Effector memory CD8-positive, alpha-beta T cell (primary cell): ENCODE measurements at places on chromosomes 16 and 17.

GRCh38 chr17:80855196-80855947, 136.3 kb upstream of the CHMP6 start:
- H3K27me3 ChIP-seq: no peaks in the 10 kb centered on the region
- peaks cover 20% of the 10 kb centered on the region for H3K4me1 ChIP-seq
- peaks cover 22% of the 10 kb centered on the region for H3K36me3 ChIP-seq
- H3K4me3 ChIP-seq: no peak overlapping the region

GRCh38 chr17:8059131-8059530, 20.3 kb downstream of the ALOX15B start:
- no peak for DNase-seq
- no peaks in the 10 kb centered on the region for H3K36me3 ChIP-seq
- no peak overlapping the region for H3K27ac ChIP-seq
- H3K27me3 ChIP-seq: peaks cover 57% of the 10 kb centered on the region
- H3K4me1 ChIP-seq: peaks cover 17% of the 10 kb centered on the region
- H3K4me3 ChIP-seq: no peak overlapping the region

GRCh38 chr17:72382971-72383722, 262.3 kb downstream of the SOX9 start:
- no peaks in the 10 kb centered on the region for H3K36me3 ChIP-seq
- no peak for DNase-seq
- H3K4me1 ChIP-seq: no peaks in the 10 kb centered on the region
- H3K4me3 ChIP-seq: no peak overlapping the region
- no peak overlapping the region for H3K27ac ChIP-seq
- peaks cover 10% of the 10 kb centered on the region for H3K27me3 ChIP-seq

GRCh38 chr16:12341966-12342365, 365.4 kb downstream of the SNX29 start:
- H3K4me1 ChIP-seq: no peaks in the 10 kb centered on the region
- no peak for DNase-seq
- H3K36me3 ChIP-seq: peaks cover 2% of the 10 kb centered on the region
- no peak overlapping the region for H3K4me3 ChIP-seq
- H3K27me3 ChIP-seq: no peaks in the 10 kb centered on the region

GRCh38 chr16:9251026-9251425, 159.6 kb downstream of the HAPSTR1 start:
- H3K4me3 ChIP-seq: no peak overlapping the region
- no peak overlapping the region for H3K27ac ChIP-seq
- H3K4me1 ChIP-seq: peaks cover 1% of the 10 kb centered on the region
- peaks cover 29% of the 10 kb centered on the region for H3K27me3 ChIP-seq

DNA sequence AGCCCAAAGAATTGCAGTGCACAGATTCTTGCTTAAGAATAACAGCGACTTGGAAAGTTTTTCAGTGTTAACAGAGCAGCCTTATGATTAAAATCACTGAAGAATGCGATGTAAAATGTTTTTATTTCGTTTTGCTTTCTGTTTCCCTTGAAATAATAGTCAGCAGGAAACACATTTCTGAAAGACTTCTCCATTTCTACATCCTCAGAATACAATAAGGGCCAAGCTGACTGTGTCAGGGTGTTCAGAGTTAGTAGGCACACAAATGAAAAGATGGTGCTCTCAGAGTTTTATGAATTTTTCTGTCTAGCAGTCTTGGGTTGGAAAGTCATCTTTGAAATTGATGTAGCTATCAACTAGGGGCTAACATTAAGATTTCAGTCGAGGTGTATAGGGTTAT, 582.9 kb upstream of the RBFOX1 start:
- H3K4me3 ChIP-seq: no peak overlapping the region
- no peak overlapping the region for H3K27ac ChIP-seq
- no peaks in the 10 kb centered on the region for H3K36me3 ChIP-seq
- H3K27me3 ChIP-seq: no peaks in the 10 kb centered on the region
- H3K4me1 ChIP-seq: no peaks in the 10 kb centered on the region

DNA sequence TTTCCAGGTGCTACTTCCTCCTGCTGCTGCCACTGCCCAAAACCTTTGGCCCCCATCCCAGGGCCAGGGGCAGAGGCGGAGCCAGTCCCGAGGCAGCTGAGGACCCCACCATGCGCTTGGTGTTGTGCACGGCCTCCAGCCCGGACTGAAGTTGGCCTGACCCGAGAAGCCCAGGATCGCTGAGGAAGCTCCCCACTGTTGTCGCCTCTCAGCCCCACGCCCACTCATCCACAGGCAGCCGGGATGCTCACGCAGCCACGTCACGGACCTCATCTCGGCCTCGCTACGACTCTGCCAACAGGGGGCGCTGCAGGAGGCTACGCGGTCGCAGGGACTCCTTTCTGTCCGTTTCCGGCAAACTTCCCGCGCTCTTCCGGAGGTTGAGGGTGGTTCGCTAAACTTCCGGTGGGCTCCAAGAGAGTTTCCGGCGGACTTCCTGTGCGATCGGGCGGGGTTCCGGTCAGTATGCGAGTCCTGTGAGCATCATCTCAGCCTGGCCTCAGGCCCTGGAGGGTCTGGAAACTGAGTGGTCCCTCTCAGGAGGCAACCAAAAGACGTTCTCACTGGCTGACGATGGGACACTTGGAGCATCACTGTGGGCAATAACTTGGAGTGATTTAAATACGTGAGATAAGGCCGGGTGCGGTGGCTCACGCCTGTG, 12.4 kb downstream of the ZG16B start:
- H3K36me3 ChIP-seq: peaks cover 13% of the 10 kb centered on the region
- DNase-seq: peak; percentile 68
- no peaks in the 10 kb centered on the region for H3K27me3 ChIP-seq
- peak overlapping the region; percentile 88 for H3K27ac ChIP-seq
- peaks cover 60% of the 10 kb centered on the region for H3K4me1 ChIP-seq

- H3K4me1 ChIP-seq: no peaks in the 10 kb centered on the region
- no peaks in the 10 kb centered on the region for H3K36me3 ChIP-seq
- no peak overlapping the region for H3K27ac ChIP-seq
- DNase-seq: no peak
Measured at GRCh38 chr16:64989050-64989449, 132.8 kb downstream of the CDH11 start.

DNA sequence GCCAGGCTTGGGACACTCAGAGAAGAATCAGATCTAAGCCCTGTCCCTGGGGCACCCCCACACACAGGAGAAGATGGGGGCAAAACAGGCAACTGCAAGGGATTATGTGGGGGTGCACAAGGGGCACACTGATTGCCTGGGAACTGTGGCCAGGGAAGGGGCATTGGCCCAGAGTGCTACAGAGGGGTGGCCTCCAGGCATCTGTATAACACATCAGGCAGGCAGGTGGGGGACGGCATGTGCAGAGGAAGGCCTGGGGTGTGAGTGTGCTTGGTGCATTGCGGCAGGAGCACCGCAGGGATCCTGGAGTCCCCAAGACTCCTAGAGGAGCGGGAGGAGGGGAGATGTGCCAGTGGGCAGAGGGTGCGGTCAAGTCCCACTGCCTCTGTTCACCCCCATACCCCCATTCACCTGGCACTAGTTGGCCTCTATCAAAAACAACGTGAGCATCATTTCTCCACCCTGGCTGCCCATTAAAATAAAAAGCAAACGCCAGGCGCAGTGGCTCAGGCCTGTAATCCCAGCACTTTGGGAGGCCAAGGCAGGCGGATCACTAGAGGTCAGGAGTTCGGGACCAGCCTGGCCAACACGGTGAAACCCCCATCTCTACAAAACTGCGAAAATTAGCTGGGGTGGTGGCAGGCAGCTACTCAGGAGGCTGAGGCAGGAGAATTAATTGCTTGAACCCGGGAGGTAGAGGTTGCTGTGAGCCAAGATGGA, 41.5 kb downstream of the C16orf82 start:
- H3K27ac ChIP-seq: no peak overlapping the region
- H3K36me3 ChIP-seq: no peaks in the 10 kb centered on the region
- peaks cover 5% of the 10 kb centered on the region for H3K27me3 ChIP-seq
- H3K4me3 ChIP-seq: peak overlapping the region; percentile 10
- DNase-seq: no peak

- H3K36me3 ChIP-seq: peaks cover 3% of the 10 kb centered on the region
- peak overlapping the region; percentile 71 for H3K27ac ChIP-seq
- peak; percentile 72 for DNase-seq
- H3K4me3 ChIP-seq: peak overlapping the region; percentile 82
- H3K4me1 ChIP-seq: peaks cover 14% of the 10 kb centered on the region
Measured at GRCh38 chr16:25066747-25067631, 44.6 kb upstream of the LCMT1 start.

DNA sequence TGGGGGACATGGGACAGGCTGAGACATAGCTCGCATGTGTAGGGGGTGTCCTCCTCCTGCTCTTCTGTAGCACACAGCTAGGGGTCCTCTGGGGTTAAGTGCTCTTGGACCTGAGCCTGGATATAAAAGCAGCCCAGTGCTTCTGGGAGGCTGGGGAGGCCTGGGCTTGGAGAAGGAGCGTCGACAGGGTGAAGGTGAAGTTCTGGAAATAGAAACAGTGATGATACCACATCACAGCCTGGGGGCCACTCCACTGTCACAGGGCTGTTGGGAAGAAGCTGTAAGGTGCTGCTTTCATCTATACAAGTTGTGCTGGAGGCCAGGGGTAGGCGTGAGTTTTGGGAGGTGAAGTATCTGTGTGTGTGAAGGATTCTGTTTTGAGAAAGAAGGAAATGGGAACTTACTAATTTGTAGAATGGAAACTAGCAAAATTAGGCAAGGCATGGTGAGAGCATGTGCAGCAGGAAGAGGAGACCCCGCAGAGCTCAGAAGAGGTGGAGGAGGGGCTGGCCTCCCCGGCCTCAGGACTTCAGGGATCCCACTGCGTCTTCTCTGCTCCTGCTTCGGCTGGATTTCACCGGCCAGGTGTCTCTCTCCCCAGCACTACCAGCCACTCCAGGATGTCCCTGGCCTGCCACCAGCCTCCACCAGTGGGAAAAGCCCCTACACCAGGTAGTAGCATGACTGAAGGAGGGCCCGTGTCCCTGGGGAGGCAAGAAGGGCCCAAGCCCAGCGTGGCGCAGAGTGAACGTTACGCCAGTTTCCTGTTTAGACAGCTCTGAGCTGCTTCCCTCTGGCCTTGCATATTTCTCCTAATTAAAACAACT, 19.4 kb downstream of the PLCG2 start:
- DNase-seq: no peak
- H3K36me3 ChIP-seq: no peaks in the 10 kb centered on the region
- peak overlapping the region; percentile 95 for H3K27ac ChIP-seq
- no peaks in the 10 kb centered on the region for H3K27me3 ChIP-seq

- DNase-seq: no peak
- peaks cover 64% of the 10 kb centered on the region for H3K36me3 ChIP-seq
- H3K27me3 ChIP-seq: no peaks in the 10 kb centered on the region
- H3K4me3 ChIP-seq: no peak overlapping the region
Measured at GRCh38 chr17:75219815-75220214, 14.3 kb downstream of the NUP85 start.

- H3K4me3 ChIP-seq: no peak overlapping the region
- H3K27me3 ChIP-seq: no peaks in the 10 kb centered on the region
- H3K36me3 ChIP-seq: no peaks in the 10 kb centered on the region
Measured at GRCh38 chr17:39143552-39144093, 7.8 kb downstream of the PLXDC1 start.

- peaks cover 19% of the 10 kb centered on the region for H3K4me1 ChIP-seq
- peaks cover 7% of the 10 kb centered on the region for H3K36me3 ChIP-seq
- H3K27me3 ChIP-seq: no peaks in the 10 kb centered on the region
- no peak for DNase-seq
- H3K4me3 ChIP-seq: no peak overlapping the region
Measured at GRCh38 chr16:80806927-80807340, 2.5 kb upstream of the CDYL2 start.

GRCh38 chr16:73058616-73059409, 10.9 kb upstream of the ZFHX3 start:
- H3K27me3 ChIP-seq: peaks cover 78% of the 10 kb centered on the region
- DNase-seq: no peak
- peak overlapping the region; percentile 82 for H3K4me3 ChIP-seq
- peaks cover 8% of the 10 kb centered on the region for H3K4me1 ChIP-seq

DNA sequence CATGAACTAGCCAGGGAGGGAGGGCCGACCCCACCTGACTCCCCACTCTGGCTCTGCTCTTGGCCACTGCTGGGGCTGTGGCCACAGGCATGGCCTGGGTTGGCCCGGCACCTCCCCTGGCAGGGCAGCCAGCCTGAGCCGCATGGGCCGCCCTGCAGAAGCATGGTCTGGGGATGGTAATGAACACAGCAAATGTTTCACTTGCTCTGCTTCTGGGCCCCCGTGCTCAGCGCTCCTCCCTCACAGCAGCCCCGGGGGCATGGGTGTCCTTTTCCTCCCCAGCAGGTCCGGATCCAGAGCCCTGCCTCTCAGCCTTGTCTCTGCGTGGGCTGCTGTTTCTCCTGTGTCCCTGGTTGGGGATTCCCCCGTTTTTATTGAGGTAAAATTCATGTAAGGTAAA, 30.9 kb upstream of the KCNJ12 start:
- no peak overlapping the region for H3K4me3 ChIP-seq
- no peaks in the 10 kb centered on the region for H3K27me3 ChIP-seq
- no peaks in the 10 kb centered on the region for H3K4me1 ChIP-seq
- DNase-seq: no peak
- no peaks in the 10 kb centered on the region for H3K36me3 ChIP-seq

DNA sequence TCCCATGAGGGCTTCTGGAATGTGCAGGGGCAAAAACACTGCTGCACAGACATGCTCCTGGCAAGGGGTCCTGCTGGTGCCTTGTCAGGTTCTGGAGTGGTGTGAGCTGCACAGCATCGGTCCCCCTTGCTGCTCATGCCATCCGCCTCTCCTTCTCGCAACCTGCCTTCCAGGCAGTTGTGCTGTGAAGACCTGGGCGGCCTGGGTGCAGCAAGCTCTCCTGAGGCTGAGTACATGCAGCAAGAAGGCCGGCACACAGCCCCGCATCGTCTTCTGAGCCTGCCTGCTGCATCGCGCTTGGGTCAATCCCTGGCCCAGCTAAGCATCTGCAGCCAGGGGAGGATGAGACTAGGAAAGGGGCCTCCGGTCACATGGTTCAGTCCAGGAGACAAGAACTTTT, 478 bp upstream of the TRPV1 start:
- H3K27ac ChIP-seq: no peak overlapping the region
- no peak for DNase-seq
- H3K4me1 ChIP-seq: no peaks in the 10 kb centered on the region
- peaks cover 26% of the 10 kb centered on the region for H3K36me3 ChIP-seq
- no peaks in the 10 kb centered on the region for H3K27me3 ChIP-seq

DNA sequence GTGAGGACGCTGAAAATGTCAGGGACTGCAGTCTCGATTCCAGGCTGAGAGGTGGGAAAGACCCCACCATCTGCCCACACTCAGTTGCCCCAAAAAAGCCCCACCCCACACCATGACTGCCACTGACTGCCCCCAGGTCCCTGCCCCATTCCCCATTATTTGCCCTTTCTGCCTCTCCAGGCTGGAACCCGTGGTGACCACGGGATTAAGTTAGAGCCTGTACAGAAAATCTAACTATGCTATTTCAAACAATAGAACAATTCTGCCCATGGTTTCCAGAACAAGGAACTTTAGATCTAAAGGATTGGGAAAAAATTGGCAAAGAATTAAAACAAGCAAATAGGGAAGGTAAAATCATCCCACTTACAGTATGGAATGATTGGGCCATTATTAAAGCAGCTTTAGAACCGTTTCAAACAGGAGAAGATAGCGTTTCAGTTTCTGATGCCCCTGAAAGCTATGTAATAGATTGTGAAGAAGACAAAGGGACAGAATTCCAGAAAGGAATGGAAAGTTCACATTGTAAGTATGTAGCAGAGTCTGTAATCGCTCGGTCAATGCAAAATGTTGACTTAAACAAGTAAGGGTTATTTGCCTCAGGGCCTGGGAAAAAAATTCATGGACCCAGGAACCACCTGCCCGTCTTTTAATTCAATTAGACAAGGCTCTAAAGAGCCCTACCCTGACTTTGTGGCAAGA, 14.4 kb downstream of the FLYWCH1 start:
- no peaks in the 10 kb centered on the region for H3K27me3 ChIP-seq
- no peak overlapping the region for H3K4me3 ChIP-seq
- no peak for DNase-seq
- no peak overlapping the region for H3K27ac ChIP-seq

- H3K27ac ChIP-seq: no peak overlapping the region
- H3K27me3 ChIP-seq: peaks cover 23% of the 10 kb centered on the region
- no peak for DNase-seq
- H3K4me1 ChIP-seq: no peaks in the 10 kb centered on the region
- peaks cover 10% of the 10 kb centered on the region for H3K36me3 ChIP-seq
- H3K4me3 ChIP-seq: no peak overlapping the region
Measured at GRCh38 chr17:80446645-80447405, 29.6 kb downstream of the NPTX1 start.
